ENCODE measurements at places on chromosomes 2 and 18. TPM values are rescaled to one million over a fixed set of nuclear protein-coding genes. Genes with fewer than 3 reads are reported as not detected.

DUSP19 gene
- total RNA-seq = 9.1 TPM

IL37 gene
- total RNA-seq = not detected

SERPINB4 gene
- total RNA-seq = not detected

TIGD1 gene
- total RNA-seq = 3.0 TPM

IL1RL1 gene
- total RNA-seq = 15.8 TPM

L3MBTL4 gene
- total RNA-seq = 10.5 TPM

ZSWIM2 gene
- not detected for total RNA-seq

PTPRN gene
- total RNA-seq = not detected

SP140 gene
- total RNA-seq = 4.5 TPM

TUBB8B gene
- not detected for total RNA-seq

ANKRD23 gene
- total RNA-seq = 2.9 TPM

CCDC68 gene
- total RNA-seq = 2.5 TPM

FARSB gene
- total RNA-seq = 17.0 TPM

GAREM1 gene
- total RNA-seq = 8.3 TPM

MBP gene
- total RNA-seq = 42.1 TPM

CPSF3 gene
- total RNA-seq = 18.2 TPM

TGFA gene
- 0.71 TPM for total RNA-seq

RAD51AP2 gene
- total RNA-seq = not detected

ARHGAP15 gene
- total RNA-seq = 23.2 TPM

WDR12 gene
- 33.6 TPM for total RNA-seq

EHBP1 gene
- total RNA-seq = 67.6 TPM

ST6GAL2 gene
- 15.5 TPM for total RNA-seq

Measured in posterior vena cava (tissue), 2 donors.